GDM1 (cell line): ENCODE measurements at places on chromosomes 4 and X.

- no peak for DNase-seq
Observed at GRCh38 chr4:158020176-158020575, 152.6 kb downstream of the GASK1B start.

DNA sequence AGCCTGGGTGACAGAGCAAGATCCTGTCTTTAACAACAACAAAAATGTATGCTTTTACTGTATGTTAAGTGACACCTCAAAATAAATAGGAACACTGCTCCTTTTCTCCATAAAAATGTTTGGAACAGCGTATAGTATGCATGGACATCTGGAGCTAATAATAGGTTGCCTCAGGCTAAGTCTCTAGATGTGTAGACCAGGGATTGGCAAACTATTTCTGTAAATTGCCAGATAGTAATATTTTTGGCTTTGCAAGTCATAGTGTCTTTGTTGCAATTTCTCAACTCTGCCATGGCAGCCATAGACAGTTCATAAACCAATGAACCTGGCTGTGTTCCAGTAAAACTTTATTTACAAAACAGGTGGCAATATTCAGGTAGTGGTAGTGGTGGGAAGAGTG is 76.6 kb upstream of the CBLL2 start:
- no peak for DNase-seq

GRCh38 chr4:128847082-128847724 is 37.7 kb downstream of the JADE1 start:
- no peak for DNase-seq

- DNase-seq, result no peak
Observed at GRCh38 chr4:142211444-142211843, 575.1 kb downstream of the IL15 start.

DNA sequence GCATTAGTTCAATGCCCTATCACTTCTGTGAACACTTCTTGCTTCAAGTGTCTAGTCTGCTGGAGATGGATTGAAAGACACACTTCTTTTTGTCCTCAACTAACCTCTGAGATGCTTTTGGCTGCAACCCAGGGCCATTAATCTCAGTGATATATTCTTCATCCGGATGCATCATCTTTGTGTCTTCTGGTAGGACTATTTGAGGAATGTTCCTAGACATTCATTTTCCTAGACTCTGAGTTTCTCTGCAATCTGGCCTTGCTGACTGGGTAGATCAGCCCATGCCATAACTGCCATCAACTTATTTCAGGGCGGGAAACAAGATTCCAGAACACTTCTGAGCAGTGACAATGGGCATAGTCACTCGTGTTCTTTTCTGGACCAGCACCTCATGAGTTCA is 329.4 kb downstream of the PDGFC start:
- DNase-seq, result no peak

GRCh38 chrX:125404667-125405160 is 85.0 kb downstream of the TEX13C start:
- DNase-seq, result no peak

- peak; percentile 8 for DNase-seq
Observed at GRCh38 chr4:110005461-110006056, 92.9 kb downstream of the EGF start.

GRCh38 chrX:73478961-73479360 is 32.1 kb downstream of the CDX4 start:
- DNase-seq, result no peak
